ENCODE measurements at places on chromosomes 16 and 17.
A peak's percentile ranks its signal among the peaks of the same experiment; 100 is the strongest.

GRCh38 chr16:83802554-83803205, 5.1 kb upstream of the HSBP1 start:
- DNase-seq: no peak

GRCh38 chr17:29760279-29761039, 137.7 kb upstream of the CORO6 start:
- peak; percentile 12 for DNase-seq

DNA sequence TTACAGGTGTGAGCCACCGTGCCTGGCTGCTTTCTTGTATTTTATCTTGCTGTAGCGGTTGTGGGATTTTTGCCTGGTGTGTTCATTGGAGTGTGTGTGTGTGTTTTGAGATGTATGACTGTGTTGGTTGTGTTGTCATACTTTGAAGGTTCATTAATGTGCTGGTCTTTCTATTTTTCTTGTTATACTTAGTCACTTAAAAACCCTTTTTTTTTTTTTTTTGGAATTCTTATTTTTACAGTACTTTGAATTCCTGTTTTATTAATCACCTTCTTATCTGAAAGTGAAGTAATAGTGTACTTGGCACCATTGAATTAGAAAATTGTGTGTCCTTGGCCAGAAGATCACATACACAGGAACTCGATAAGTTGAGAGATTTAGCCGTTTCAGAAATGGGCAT, 30.2 kb downstream of the TENT4B start:
- DNase-seq: no peak

- no peak for DNase-seq
These were observed 18.2 kb downstream of the SRP68 start for GRCh38 chr17:76054112-76054476.

DNA sequence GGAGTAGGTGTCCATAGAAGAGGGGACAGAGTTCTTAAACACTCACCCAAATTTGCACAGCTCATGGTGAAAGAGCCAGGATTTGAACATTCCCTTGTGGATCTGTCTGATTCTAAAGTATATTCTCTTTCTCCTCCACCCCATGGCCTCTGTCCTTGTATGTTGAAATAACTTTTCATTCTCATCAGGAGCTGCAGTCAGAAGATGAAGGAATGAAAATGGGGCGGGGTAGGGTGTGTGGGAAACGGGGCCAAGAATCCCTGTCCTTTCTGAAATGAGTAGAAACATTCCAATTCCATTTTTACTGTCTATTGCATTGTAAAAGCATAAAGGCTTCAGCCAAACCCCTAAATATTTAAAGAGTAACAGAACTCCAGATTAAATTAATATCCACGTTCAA, 42.8 kb downstream of the NOG start:
- no peak for DNase-seq

DNA sequence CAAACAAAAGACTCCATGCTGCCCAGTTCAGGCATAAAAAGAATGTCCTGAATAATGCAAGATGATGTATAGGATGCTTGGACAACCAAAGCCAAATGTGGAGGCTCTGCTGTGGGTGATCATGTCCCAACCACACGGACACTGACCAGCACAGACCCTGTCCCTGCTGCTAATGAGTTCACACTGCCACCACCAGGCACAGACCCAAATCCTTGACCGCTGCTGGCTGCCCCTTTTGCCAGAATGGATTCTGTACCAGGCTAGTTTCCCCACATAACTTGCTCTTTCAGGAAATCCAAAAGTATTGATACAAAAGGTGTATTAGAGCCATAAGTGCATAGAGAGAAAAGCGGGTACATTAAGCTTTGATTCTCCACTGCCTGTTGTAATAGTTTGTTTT, 60.9 kb downstream of the XYLT1 start:
- no peak for DNase-seq

DNA sequence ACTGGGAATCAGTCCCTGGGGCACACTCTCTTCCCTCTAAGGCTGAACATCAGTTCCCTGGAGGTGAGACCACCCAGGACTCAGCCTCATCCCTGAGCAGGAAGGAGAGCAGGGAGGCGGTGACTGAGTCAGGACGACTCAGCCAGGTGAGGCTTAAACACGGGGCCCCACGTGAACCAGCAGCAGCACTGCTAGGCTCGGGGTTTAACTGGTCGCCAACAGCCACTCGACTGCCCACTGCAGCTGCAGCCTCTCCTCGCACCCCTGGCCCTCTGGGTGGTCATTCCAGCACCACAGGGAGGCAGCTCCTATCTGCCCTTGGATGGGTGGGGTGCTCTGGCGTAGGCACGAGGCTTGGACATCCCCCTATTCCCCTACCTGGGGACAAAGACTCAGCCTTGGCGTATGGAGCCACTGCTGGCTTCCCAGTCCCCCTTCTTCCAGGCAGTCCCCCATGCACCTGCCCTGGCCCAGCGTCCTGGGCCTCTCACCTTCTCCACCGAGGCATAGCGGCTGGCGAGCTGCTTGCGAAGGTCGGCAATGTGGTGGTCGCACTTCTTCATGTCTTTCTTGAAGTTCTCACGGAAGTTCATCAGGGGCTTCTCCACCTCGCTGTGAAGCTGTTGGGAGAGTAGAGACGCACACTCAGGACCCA, 21.2 kb upstream of the RCVRN start:
- DNase-seq: no peak

- no peak for DNase-seq
These were observed 198.9 kb downstream of the ZFHX3 start for GRCh38 chr16:72848759-72849664.

DNA sequence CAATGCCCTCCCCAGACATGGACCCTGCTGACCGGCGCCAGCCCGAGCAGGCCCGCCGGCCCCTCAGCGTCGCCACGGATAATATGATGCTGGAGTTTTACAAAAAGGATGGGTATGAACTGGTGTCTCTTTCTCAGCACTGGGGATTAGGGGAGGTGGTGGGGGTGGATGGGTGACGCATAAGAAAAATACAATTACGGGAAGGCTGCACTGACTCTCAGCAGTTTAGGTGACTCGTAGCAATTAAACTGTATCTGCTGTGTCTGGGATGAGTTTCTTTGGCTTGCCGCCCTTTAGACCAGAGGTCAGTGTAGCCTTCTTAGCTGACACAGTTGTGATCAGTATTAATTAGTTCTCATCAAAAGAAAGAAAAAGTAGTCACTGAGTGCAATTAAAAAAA, 59.0 kb downstream of the ELAC2 start:
- no peak for DNase-seq

- no peak for DNase-seq
These were observed 114.9 kb upstream of the RCVRN start for GRCh38 chr17:10019941-10020451.

GRCh38 chr16:29940656-29941055, 14.6 kb upstream of the KCTD13 start:
- DNase-seq: no peak

- DNase-seq: peak; percentile 59
These were observed 47.0 kb upstream of the AMZ2 start for GRCh38 chr17:68200689-68201417.

GRCh38 chr17:48413613-48414405, 16.2 kb downstream of the SKAP1 start:
- no peak for DNase-seq

GRCh38 chr16:68298907-68299561, 11.7 kb downstream of the SLC7A6OS start:
- DNase-seq: no peak

DNA sequence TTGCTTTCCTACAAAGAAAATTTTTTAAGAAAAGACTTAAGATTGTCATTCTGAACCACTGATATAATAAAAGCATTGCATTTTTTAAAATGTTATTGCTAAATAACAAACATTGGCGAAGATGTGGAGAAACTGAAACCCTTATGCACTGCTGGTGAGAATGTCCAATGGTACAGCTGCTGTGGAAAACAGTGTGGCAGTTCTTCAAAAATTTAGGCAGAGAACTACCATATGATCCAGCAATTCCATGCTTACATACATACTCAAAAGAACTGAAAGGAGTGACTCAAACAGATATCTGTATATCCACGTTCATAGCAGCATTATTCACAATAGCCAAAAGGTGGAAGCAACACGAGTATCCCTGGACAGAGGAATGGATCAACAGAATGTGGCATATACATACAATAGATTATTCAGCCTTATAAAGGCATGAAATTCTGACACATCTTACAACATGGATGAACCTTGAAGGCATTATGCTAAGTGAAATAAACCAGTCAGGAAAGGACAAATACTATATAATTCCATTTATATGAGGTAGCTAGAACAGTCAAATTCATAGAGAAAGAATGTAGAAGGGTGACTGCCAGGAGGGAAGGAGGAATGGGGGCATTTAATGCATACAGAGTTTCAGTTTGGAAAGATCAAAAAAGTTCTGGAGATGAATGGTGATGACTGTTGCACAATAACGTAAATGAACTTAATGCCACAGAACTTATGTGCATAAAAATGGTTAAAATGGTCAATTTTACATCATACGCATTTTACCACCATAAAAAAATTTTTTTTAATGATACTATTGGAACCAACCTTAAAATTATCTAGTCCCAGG, 92.1 kb downstream of the CACNG1 start:
- no peak for DNase-seq

GRCh38 chr17:40399185-40399584, 18.5 kb downstream of the TOP2A start:
- no peak for DNase-seq

- no peak for DNase-seq
These were observed 14.1 kb upstream of the NUDT16L1 start for GRCh38 chr16:4679156-4679849.

- DNase-seq: no peak
These were observed 3.5 kb upstream of the BCL6B start for GRCh38 chr17:7019367-7019766.

DNA sequence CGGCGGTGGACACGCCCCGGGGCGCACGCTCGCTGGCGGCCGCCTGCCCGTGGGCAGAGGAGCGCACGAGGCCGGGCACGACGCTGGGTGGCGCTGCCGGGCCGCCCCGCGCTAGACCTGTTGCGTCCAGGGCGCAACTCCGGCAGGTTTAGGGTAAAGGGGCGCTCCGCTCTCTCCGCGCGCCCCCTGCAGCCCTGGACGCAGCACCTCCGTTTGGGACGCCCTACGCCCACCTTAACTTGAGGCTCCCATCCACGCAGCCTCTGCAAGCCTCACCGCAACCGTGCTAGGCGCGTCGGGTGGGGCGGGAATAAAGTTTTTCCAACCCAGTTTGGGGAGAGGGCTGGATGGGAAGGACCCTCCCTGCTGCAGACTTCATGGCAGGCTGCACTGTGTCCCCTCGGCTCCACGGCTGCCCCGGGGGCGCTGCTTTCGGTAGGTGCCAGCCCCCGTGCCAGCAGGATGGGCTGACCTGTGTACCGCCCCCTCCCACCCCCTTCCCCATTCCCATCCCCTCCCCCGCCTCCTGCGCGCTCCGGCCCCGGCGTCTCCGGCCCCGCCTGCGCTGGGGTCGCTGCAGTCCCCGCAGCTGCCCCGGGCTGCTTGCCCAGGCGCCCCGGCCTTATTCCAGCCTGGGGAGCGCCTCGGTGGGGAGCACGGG, at the start of gene SYT17:
TSS of gene SYT17 (plus strand) at position 531 of the 661 bp plus-strand sequence. CDS start 407 bp downstream, outside the sequence.
- no peak for DNase-seq

DNA sequence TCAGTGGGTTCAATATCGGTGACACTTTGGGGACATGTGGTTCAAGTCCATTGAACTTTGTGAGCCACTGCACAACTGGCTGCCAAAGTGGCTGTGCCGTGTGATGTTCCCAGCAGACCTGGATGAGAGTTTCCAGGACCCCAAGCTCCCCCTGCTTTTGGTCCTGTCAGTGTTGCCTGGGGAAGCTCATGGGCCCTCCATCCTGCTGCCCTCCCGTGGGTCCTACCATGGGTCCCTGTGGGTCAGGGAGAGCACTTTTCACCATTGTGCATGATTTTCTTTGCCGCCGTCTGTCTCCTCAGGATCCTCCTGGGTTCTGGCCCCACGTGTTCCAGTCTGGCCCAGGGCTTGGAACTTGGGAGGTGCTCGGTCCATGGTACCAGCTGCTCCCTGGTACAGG, 38.1 kb downstream of the LGALS9 start:
- DNase-seq: no peak

DNA sequence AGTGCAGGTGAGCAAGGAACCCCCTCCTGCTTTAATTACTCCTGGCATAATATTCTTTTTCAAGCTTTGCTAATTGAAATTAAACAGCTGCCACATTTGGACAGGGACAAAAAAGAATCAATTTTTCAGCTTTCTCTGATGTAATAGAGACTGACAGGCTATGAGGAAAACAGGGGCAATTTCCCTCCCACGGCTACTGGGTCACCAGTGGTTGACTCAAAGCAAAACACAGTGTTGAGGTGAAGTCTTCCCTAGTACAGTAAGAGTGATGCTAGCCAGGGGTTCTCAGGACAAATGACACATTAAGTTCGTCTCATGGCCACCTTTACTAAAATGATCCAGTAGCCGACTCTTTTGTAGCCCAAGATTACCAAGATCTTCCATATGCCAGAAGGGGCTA, 38.6 kb upstream of the PMFBP1 start:
- no peak for DNase-seq

DNA sequence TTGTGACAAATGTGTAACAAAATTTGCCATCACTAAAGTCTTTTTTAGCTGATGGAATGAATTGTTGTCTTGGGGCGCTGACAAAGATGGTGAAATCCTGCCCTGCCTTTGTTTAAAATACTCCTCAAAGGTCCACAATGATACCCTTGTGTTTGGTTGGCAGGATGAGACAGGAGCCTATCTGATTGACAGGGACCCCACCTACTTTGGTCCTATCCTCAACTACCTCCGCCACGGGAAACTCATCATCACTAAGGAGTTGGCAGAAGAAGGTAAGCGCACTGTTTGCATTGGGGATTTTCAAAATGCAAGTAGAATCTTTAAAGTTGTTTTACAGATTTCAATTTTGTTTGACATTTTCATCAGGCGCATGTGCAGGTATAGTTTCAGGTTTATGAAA, 2.0 kb downstream of the KCTD2 start:
- DNase-seq: no peak

- no peak for DNase-seq
These were observed 2.3 kb downstream of the SLC43A2 start for GRCh38 chr17:1626333-1626732.

DNA sequence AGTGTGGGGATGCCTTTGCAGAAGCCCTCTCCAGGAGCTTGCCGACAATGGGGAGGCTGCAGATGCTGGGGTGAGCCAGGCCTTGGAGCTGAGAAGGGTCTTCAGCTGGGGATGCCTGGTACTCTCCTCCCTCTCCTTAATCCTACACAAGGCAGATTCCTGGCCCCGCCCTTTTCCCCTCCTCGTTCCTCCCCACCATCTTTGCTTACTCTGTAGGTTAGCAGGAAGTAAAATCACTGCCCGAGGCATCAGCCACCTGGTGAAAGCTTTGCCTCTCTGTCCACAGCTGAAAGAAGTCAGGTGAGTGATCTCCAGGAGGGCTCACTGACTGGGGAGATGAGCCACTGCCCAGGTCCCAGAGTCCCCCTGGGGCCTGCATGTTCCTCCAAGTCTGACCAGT, 38.7 kb downstream of the NLRC5 start:
- no peak for DNase-seq
